ENCODE measurements at places on chromosomes 7 and 10. TPM values are rescaled to one million over a fixed set of nuclear protein-coding genes. Genes with fewer than 3 reads are reported as not detected.

DNA sequence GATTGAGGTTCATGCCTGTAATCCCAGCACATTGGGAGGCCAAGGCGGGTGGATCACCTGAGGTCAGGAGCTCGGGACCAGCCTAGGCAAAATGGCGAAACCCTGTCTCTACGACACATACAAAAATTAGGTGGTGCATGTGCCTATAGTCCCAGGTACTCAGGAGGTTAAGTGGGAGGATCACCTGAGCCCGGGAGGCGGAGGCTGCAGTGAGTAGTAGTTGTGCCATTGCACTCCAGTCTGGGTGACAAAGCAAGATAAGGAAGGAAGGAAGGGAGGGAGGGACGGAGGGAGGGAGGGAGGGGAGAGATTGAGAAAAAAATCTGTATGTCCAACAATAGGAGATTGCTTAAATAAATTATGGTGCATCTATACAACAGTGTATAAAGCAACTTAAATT is 13.2 kb downstream of the TLL2 start:
- no peaks in the 10 kb centered on the region for H3K36me3 ChIP-seq
- no peak overlapping the region for H3K4me3 ChIP-seq
- no peak for ATAC-seq
- no peaks in the 10 kb centered on the region for H3K4me1 ChIP-seq
- H3K27ac ChIP-seq, result no peak overlapping the region
- peaks cover 19% of the 10 kb centered on the region for H3K27me3 ChIP-seq

Gene ADIRF
- total RNA-seq, result not detected

DNA sequence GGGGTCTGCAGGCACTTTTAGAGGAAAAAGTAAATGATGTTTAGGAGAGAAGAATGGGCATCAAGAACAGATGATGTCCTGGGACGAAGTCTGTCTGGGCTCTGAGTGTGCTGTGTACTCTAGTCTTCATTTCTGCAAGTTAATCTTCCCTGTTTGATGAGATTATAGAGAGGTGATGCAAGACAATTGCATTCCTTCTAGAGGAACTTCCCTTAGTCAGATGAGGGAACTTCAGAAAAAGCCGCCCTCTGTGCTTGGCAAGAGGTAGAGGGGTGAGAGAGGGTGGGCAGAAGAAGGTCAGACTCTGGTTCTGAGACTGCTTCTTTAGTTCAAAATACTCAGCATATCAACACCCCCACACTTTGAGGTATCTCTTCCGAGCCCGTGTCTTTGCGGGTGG is 797.9 kb downstream of the LRMDA start:
- no peaks in the 10 kb centered on the region for H3K27me3 ChIP-seq
- H3K4me1 ChIP-seq, result no peaks in the 10 kb centered on the region
- H3K36me3 ChIP-seq, result no peaks in the 10 kb centered on the region
- no peak overlapping the region for H3K27ac ChIP-seq
- no peak overlapping the region for H3K4me3 ChIP-seq

Gene RBM20
- 0.16 TPM for total RNA-seq

Gene MAGI2
- total RNA-seq, result 0.05 TPM

Gene MRLN
- total RNA-seq, result not detected

- ATAC-seq, result peak; percentile 89
- H3K27ac ChIP-seq, result no peak overlapping the region
- peaks cover 16% of the 10 kb centered on the region for H3K27me3 ChIP-seq
- peaks cover 5% of the 10 kb centered on the region for H3K4me1 ChIP-seq
- H3K4me3 ChIP-seq, result peak overlapping the region; percentile 69
Observed at GRCh38 chr10:97196223-97197029, 10.7 kb upstream of the SLIT1 start.

DNA sequence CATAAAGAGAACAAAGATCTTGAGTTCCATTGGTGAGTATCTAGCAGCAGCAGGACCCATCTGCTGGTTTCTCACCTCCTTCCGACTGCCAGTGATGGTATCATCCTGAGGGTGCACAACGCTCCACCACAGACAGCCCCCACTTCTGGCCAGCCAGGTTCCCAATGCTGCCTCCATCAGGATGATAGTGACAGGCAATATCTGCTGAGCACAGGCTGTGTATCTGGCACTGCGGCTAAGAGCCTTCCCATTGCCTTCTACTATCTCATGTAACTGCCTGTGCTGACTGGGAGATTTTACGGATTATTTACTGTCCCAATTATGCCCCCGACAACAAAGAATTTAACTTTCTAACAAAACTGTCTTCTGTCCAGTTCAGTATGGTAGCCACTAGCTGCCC is 352.4 kb upstream of the AOAH start:
- ATAC-seq, result no peak
- H3K36me3 ChIP-seq, result peaks cover 64% of the 10 kb centered on the region
- H3K27ac ChIP-seq, result no peak overlapping the region
- no peak overlapping the region for H3K4me3 ChIP-seq

Gene BCL7B
- 52.4 TPM for total RNA-seq

Gene HDAC9
- 4.0 TPM for total RNA-seq

Gene MAPK8
- 36.4 TPM for total RNA-seq

DNA sequence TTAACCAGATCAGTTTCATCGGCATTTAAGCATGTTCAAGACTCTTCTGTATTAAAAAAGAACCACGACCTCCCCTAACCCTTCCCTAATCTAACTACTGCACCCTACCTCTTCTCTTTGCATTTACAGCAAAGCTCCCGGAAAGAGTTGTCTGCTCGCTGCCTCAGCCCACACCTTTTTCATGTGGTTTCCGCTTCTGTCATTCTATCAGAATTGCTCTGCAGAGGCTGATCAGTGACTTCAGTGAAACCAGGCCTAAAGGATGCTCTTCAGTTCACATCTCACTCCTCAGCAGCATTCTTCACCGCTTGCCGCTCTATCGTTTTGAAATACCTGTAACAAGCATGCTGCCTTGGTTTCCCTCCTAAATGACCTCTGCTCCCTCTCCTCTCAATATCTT is 160.9 kb downstream of the SDK1 start:
- peaks cover 7% of the 10 kb centered on the region for H3K27me3 ChIP-seq
- H3K27ac ChIP-seq, result peak overlapping the region; percentile 48
- H3K4me1 ChIP-seq, result peaks cover 17% of the 10 kb centered on the region
- no peaks in the 10 kb centered on the region for H3K36me3 ChIP-seq
- peak overlapping the region; percentile 63 for H3K4me3 ChIP-seq
